Activated naive CD4-positive, alpha-beta T cell treated with anti-CD3 and anti-CD28 coated beads, Interleukin-2, amount 50 U/mL, for 16 hours (primary cell): ENCODE measurements at places on chromosomes 3 and 15.
A peak's percentile ranks its signal among the peaks of the same experiment; 100 is the strongest.

DNA sequence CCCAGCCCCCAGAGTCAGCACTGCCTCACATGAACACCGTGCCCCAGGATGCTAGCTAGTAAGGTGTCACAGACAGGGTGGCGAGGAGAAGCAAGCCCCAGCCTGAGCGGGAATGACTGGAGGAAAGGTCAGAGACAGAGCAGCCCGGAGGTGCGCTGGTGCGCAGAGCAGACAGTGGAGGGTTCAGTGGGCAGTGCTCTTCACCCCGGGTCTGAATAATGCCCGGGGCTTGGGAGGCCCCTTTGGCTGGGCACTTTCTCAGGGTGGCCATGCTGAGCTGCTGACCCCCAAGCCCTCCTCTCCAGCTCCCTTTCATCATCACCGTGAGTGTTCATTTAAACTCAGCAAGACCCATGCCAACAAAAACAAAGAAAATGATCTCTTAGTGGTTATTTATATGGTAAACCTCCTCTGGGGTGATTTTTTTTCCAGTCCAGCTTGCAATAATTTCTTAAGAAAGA lies 110.8 kb downstream of the VGLL4 start:
- no peak for DNase-seq

GRCh38 chr15:40536501-40536900 lies 28.3 kb downstream of the CCDC32 start:
- no peak for DNase-seq

DNA sequence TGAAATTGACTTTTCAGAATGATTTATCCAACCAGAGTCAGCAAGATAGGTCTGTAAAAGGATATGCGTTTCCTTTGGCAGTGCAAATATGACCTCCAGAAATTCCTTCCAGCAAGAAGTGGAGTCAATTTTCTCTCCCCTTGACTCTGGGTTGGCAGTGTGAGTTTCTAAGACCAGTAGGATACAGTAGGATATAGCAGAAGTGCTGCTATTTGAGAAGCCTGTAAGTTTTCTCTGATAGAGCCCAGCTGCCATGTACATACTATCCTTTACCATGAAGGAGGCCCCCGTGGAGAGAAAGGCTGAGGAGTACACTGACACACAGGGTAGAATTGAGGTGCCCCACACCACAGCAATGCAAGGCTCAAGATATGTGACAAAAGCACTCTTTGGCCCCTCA lies 409.1 kb upstream of the PDZRN3 start:
- DNase-seq = no peak

DNA sequence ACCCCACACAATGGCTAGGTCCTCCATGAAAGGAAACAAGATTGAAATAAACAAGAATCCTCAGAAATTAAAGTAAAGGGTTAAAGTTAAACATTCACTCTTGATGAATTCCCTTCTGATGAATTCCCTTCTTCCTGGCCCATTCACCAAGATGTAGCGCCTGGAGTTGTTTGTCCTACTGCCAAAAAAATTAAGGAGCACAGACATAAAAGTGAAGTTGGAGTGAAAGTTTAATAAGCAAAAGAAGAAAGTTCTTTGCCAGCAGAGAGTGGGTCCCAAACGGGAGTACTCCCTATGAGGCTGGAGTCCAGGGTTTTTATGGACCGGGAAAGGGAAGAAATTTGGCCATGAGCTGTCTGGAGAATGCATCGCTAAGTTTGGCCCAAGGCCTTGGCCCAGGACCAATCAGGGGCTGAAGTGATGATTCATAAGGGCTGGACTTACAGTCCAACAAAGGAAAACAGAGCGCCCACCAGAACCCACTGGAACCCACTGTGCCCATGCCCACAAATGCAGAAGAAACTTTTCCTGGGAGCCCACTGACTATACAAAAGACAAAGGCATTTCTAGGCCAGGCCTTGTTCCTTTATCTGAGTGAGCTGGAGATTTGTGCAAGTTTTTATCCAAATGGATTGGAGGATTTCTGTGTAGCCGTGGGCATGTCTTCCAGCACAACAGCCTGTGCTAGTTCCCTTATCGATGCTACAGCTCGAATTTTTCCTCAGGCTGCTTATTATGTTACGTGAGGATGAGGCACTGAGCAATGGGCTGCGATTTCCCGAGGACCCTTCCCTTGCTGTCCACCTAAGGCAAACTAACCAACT lies 1561.6 kb downstream of the OTOL1 start:
- DNase-seq = no peak

- DNase-seq = no peak
Observed at GRCh38 chr15:49060710-49061495, 14.7 kb upstream of the SECISBP2L start.

DNA sequence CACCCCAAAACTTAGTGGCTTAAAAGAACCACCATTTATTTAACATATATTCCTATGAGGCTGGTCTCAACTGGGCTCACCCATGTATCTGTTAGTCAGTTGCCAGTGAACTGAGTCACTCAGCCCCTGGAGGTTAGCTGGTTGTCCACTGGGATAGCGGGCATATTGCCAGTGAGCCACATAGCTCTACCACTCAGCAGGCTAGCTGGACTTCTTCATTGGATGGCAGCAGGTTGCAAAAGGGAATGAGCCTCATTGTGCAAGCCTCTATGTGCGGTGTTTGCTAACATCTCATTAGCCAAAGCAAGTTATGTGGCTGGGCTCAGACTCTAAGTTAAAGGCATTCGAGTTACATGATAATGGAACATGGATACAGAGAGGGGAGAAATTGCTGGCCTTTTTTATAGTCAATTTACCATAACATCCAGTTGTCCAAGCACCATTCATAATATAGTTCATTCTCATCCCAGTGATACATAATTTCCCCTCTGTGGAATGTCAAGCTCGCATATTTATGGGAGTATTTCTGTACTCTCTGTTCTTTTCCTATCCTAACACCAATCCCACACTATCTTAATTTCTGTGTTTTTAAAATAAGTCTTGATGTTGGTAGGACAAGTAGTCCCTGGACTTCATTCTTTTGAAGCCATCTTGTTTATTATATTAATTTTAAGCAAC lies 8.7 kb downstream of the BTD start:
- DNase-seq = no peak

GRCh38 chr3:146517684-146518435 lies 26.5 kb downstream of the PLSCR1 start:
- no peak for DNase-seq

GRCh38 chr3:8964436-8965370 lies 1.4 kb upstream of the RAD18 start:
- DNase-seq = no peak

GRCh38 chr3:46500656-46501635 lies 3.2 kb downstream of the RTP3 start:
- no peak for DNase-seq

GRCh38 chr3:38634111-38634510 lies 15.4 kb downstream of the SCN5A start:
- no peak for DNase-seq

DNA sequence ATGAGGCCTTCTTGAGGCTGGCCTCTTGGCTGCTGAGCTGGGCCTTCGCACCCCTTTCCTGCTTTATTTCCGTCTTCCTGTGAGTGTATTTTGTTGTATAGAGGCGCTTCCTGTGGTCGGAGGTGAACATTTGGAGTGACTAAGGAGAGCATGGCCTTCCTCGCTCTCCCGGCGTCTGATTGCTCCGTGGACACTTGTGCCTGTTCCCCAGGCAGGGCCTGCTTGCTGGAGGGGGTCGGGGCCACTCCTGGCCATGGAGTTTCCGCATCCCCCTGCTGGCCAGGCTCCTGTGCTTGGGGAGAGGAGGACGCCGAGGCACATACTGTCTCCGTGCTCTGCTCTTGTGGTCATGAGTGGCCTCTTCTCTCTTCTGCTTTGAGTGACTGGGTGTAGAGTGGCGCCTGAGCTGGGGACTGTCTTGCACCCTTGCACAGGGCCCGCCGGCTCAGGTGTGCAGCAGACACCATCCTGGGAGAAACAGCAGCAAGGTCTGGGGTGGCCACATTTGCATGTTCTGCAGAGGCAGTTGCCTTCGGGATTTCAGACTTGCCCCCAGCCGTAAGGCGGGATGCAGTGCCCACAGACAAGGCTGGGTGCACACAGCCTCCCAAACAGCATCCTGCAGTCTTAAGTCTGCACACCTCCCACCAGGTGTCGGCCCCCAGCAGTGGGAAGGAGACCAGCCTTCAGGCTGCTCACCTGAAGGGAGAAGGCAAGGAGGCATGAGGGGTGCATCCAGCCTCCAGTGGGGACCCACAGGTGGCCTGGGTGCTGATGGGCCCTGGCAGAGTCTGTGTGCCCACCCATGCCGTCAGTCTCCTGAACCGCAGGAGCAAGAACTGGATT lies 16.4 kb downstream of the KLF13 start:
- DNase-seq = no peak

DNA sequence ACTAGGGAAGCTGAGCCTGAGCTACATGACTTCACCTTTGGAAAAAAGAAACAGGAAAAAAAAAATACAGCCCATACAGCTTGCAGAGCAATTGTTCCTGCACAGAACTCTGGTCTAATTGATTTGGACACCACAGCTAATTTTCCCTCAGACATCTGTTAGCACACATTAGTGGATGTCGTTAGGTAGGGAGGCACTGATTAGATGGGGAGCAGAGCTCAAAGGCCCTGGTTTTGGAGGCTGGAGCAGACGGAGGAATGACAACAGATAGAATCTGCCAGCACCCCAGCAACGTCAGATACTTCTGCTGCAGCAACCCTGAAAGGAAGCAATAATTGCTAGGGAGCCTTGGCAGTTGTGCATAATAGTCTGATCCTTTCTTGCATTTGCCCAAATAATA lies 398.9 kb downstream of the LSAMP start:
- no peak for DNase-seq

DNA sequence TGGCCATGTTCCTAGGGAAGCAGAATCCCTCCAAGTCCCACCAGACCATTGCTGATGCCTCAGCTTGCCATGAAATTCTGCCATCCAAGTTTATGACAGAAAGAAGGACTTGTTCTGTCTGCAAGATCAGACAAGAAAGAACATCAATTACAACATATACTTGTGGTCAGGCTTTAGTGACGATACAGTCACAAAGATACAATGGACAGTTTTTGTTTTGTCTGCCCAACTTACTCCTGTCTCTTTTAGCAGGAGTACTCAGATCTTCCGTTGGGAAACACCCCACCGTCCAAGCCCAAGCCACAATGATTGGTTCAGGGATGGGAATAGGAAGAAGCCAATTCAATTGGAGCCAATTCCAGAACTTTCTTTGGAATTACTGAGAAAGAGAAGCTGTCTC lies 15.7 kb downstream of the KLHL6 start:
- no peak for DNase-seq

GRCh38 chr15:85831415-85832113 lies 36.8 kb upstream of the KLHL25 start:
- peak; percentile 22 for DNase-seq

DNA sequence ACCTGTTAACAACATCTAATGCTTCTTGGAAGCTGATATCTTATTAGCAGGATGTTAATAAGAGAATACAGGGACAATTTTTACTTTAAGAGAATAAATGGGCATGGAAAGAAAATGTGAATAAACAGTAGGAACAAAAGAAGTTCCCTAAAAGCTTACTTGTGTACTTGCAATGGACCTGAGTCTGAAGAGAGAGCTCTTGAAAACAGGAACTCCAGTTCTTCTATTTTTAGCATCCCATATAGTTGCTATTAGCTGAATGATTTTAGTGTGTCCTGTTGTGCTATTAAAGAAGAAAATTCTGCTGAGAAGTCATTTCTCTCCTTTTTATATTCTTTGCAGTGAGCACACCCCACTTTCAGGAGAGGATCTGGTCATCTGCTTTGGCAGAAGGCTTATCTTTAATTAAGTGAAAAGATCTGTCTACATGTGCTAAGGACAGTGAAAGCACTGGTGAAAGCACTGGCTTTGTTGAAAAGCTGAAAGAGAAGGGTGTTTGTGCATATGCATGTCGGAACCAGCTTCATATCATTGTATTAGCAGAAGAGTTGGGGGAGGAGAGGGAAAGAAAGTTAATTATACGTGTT lies 1.4 kb upstream of the ST3GAL6 start:
- no peak for DNase-seq

GRCh38 chr15:39066677-39067076 lies 502.1 kb upstream of the RASGRP1 start:
- DNase-seq = no peak

GRCh38 chr3:193029800-193030199 lies 112.1 kb upstream of the MB21D2 start:
- no peak for DNase-seq

GRCh38 chr3:197555281-197556261 lies at the start of gene BDH1:
Gene BDH1 (minus strand): TSS chr3:197555968. CDS start chr3:197546443, 9,525 bp downstream.
- DNase-seq = peak; percentile 78

- no peak for DNase-seq
Observed at GRCh38 chr3:114446600-114446999, 152.8 kb downstream of the TIGIT start.

DNA sequence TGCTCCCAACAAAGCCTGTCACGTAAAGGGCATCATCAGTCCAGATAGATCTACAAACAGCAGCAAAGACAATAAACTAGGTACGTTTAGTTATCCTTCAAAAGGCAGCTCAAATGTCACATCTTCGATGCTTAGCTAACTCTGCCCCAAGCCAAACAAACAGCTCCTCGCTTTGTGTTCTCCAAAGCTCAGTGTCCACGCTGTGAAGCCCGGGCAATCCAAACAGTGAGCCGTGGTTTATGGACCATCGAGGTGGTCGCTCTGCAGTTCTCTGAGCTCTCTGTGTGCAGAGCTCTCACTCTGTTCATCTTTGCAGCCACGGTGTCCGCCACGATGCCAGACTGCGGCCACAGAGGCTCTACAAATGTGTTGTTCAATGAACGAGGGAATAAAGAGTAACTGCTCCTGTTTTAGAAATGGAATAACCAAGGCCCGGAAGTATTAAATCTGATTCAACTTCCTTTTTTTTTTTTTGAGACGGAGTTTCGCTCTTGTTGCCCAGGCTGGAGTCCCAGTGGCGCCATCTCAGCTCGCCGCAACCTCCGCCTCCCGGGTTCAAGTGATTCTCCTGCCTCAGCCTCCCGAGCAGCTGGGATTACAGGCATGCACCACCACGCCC lies 117.2 kb upstream of the FAM174B start:
- DNase-seq = no peak

DNA sequence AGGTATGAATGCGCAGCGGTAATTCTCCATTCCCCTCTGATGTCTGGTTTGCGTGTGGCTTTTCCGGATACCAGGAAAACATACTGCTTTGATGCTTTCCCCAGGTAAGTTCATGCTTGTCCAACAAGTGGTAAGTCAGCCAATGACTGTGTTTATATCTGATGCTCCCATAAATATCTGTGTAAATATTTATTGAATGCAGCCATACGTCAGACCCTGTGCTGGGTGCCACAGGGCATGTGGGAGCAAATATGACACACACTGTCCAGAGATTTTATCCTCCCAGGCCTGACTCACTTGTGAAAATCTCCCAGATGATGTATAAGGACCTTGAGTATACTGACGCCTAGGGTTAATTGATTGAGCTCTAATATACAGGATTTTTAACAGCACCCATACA lies 29.6 kb upstream of the CEMIP start:
- DNase-seq = no peak

DNA sequence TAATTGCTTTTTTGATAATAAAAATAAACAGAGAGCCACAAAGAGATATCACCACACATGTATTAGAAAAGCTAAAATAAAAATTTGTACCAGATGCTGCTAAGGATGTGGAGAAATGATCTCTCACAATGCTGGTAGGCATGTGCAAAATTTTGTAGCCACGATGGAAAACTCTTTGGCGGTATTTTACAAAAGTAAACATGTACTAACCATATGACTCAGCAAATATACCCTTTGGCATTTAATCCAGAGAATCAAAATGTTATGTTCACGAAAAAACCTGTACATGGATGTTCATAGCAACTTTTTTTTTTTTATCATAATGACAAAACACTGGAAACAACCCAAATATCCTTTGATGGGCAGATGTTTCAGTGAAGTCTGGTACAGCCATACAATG lies 261.2 kb downstream of the LPP start:
- DNase-seq = no peak

- DNase-seq = no peak
Observed at GRCh38 chr15:69917056-69917455, 180.7 kb downstream of the TLE3 start.
